ENCODE measurements at places on chromosomes 1 and 21. TPM values are rescaled to one million over a fixed set of nuclear protein-coding genes. Genes with fewer than 3 reads are reported as not detected.

DNA sequence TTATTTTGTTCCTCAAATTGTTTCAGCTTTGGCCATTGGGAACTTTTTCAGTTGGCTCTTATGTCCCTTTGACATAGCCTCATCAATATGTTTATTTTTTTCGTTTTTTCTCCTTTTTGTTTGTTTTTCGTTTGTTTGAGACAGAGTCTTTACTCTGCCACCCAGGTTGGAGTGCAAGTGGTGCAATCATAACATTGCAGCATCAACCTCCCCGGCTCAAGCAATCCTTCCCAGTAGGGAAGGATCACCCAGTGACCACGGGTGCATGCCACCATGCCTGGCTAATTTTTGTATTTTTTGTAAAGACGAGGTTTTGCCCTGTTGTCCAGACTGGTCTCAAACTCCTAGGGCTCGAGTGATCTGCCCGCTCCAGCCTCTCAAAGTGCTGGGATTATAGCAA lies 8.1 kb downstream of the POLR3GL start:
- H3K27me3 ChIP-seq: no peaks in the 10 kb centered on the region
- no peak overlapping the region for H3K4me3 ChIP-seq
- no peaks in the 10 kb centered on the region for H3K4me1 ChIP-seq
- DNase-seq: no peak
- no peaks in the 10 kb centered on the region for H3K36me3 ChIP-seq
- H3K27ac ChIP-seq: no peak overlapping the region

DNA sequence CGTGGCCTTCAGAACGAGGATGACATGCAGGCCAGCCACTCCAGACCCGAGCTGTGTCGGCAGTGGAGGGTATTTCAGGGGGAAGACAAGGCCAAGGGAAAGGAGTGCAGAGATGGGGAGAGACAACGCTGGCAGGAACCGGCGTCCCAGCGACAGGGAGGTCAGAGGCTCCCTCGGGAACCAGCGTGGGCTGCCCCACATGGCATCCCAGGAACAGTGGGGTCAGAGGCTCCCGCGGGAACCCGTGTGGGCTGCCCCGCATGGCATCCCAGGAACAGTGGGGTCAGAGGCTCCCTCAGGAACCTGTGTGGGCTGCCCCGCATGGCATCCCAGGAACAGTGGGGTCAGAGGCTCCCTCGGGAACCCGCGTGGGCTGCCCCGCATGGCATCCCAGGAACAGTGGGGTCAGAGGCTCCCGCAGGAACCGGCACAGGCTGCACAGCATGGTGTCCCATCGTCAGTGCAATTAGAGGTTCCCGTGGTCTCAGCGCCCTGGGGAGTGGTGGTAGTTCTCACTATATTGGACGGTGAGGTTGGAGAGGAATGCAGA lies 43.0 kb downstream of the SLC19A1 start:
- no peaks in the 10 kb centered on the region for H3K4me1 ChIP-seq
- H3K27ac ChIP-seq: no peak overlapping the region
- no peaks in the 10 kb centered on the region for H3K36me3 ChIP-seq

Gene PRAMEF7
- total RNA-seq: not detected

DNA sequence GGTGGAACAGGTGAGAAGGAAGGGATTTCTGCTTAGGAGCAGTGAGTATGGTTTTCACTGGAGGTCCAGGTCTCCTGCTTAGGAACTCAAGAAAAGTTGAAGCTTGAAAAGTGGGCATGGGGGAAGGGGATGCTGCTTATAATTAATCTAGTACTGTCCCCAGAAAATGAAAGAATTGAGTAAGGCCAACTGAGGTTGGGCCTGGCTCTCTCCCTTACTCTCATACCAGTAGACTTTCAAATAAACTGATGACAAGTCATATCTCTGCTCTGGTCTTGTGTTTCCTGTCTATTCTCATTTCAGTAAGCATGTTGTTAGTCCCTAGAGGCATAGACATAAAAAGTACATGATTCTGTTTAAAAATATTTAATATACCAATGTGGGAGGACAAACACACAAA lies 26.4 kb downstream of the CD48 start:
- H3K27me3 ChIP-seq: no peaks in the 10 kb centered on the region
- H3K36me3 ChIP-seq: no peaks in the 10 kb centered on the region
- DNase-seq: no peak
- H3K4me3 ChIP-seq: no peak overlapping the region

DNA sequence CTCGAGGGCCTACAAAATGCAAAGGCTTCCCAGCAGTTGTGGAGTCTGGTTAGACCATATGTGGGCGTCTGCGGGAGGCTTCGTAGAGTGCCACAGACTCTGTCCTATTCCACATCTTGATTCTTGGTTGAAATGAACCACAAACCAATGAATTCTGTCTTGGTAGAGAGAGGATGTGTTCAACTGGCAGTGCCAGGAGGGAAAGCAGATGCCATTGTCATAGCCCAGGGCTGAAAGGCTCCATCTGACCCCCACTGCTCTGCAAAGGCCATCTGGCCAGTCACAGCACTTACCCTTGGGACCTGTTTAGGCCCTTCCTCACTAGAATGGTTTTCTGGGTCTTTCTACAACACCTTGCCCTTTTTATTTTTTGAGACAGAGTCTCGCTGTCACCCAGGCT lies 22.1 kb downstream of the ACOT11 start:
- no peaks in the 10 kb centered on the region for H3K4me1 ChIP-seq
- no peak overlapping the region for H3K4me3 ChIP-seq
- no peaks in the 10 kb centered on the region for H3K36me3 ChIP-seq
- DNase-seq: no peak
- H3K27me3 ChIP-seq: no peaks in the 10 kb centered on the region
- H3K27ac ChIP-seq: no peak overlapping the region

DNA sequence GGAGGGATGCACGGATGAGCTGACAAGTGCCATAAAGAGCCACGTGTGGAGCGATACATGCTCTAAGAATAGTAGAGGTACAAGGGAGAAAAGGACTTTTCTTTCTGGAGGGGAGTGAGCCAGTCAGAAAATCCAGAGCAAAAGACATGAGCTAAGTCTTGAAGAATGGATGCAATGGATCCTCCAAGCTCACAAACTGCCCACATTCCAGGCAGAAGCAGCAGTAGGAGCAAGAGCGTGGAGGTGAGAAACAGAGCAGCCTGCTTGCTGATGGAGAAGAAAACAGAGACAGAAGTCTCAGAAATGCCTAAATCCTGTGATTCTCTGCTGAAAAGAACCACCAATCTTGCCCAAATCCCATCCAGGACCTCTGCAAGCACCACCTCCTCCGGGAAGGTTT lies 78.2 kb upstream of the RALGPS2 start:
- no peaks in the 10 kb centered on the region for H3K36me3 ChIP-seq
- H3K4me1 ChIP-seq: no peaks in the 10 kb centered on the region
- no peaks in the 10 kb centered on the region for H3K27me3 ChIP-seq
- H3K4me3 ChIP-seq: no peak overlapping the region
- no peak for DNase-seq

GRCh38 chr1:212460376-212460775 lies 27.7 kb downstream of the NENF start:
- DNase-seq: no peak
- no peak overlapping the region for H3K27ac ChIP-seq
- no peaks in the 10 kb centered on the region for H3K36me3 ChIP-seq
- no peak overlapping the region for H3K4me3 ChIP-seq

DNA sequence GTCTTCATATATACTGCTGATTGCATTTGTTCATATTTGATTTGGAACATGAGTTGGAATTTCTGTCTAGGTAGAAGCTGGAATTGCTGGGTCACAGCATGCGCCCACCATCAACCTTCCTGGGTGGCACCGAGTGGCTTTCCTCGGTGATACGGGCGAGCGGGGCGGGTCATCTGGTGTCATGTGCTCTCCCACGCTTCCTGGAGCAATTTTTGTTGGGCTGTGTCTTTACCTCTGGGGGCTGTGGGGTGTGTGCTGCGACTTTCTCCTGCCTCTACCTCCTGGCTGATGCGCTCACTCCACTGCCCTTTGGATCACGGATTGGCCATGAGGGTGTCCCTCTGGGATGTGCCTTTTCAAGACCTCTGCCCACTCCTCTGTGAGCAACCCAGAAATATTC lies 108.7 kb upstream of the COL6A1 start:
- H3K4me3 ChIP-seq: no peak overlapping the region
- no peak overlapping the region for H3K27ac ChIP-seq
- no peaks in the 10 kb centered on the region for H3K36me3 ChIP-seq
- H3K4me1 ChIP-seq: peaks cover 4% of the 10 kb centered on the region

Gene PROK1
- 1.4 TPM for total RNA-seq

DNA sequence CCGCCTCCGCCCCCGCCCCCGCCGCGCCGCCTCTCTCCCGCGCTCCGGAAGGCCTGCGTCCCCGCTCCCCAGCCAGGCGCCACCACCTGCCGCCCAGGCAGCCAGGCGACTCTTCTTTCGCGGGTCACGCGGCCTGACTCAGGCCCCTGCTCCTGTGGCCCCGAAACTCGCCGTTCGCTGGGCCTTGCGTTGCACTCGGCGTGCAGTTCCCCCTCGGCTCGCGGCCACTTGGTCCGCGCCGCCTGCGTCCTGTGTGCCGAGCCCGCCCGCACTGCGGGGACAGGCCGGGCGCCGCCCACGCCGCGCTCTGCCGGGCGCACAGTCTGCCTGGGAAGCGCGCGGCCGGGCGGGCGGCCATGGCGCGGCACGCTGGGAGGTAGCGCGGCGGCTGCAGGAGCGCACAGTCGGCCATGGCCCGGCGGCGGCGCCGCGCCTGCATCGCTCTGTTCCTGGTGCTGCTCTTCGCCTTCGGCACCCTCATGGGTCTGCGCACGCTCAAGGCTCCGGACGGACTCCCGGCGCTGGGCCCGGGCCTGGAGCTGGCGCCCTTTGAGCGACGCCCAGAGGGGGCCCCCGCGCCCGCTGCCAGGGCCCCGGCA lies at the start of gene MANEAL:
TSS of gene MANEAL (plus strand) at position 75 of the 599 bp plus-strand sequence. CDS start at position 411, 336 bp downstream.
- H3K27me3 ChIP-seq: no peaks in the 10 kb centered on the region
- H3K27ac ChIP-seq: no peak within 1 kb of the TSS
- no peaks in the 10 kb centered on the region for H3K4me1 ChIP-seq
- H3K4me3 ChIP-seq: peak within 1 kb of the TSS; percentile 54
- DNase-seq: no peak

GRCh38 chr1:228312136-228312764 lies 94.4 kb downstream of the TRIM11 start:
- no peak overlapping the region for H3K4me3 ChIP-seq
- H3K4me1 ChIP-seq: no peaks in the 10 kb centered on the region
- no peak for DNase-seq
- no peaks in the 10 kb centered on the region for H3K36me3 ChIP-seq
- H3K27ac ChIP-seq: no peak overlapping the region
- H3K27me3 ChIP-seq: no peaks in the 10 kb centered on the region

DNA sequence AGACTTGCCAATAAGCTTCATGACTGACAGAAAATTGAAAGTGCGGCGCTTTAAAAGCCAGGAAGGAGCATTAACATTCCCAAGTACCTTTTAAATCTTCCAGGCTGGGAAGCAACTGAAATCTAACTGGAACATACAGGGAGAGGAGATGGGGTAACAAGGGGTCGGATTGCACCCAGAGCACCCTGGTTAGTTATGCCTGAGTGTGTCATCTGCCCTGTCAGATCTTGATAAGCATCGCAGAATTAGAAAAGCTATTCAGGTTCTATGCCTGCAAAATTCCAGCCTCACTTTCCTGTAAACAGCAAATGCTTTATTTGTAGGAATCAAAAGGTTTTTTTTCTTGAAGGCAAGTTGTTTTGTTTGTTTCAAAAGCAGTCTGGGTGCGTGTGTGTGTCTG lies 58.5 kb downstream of the SERBP1 start:
- H3K27me3 ChIP-seq: no peaks in the 10 kb centered on the region
- no peaks in the 10 kb centered on the region for H3K4me1 ChIP-seq
- DNase-seq: no peak
- H3K4me3 ChIP-seq: no peak overlapping the region
- no peaks in the 10 kb centered on the region for H3K36me3 ChIP-seq

Gene RNU1-2
- total RNA-seq: under 0.01 TPM

Gene HES3
- total RNA-seq: not detected

Gene ATAD3A
- total RNA-seq: 14.8 TPM

Gene TCHHL1
- total RNA-seq: not detected

Gene ATP1A2
- 36.8 TPM for total RNA-seq

Gene PRMT6
- total RNA-seq: 15.3 TPM

GRCh38 chr1:66374561-66375111 lies 159.3 kb upstream of the SGIP1 start:
- no peaks in the 10 kb centered on the region for H3K36me3 ChIP-seq
- no peaks in the 10 kb centered on the region for H3K27me3 ChIP-seq

GRCh38 chr1:218456444-218456843 lies 111.3 kb downstream of the TGFB2 start:
- H3K27ac ChIP-seq: no peak overlapping the region
- H3K4me3 ChIP-seq: no peak overlapping the region
- DNase-seq: no peak
- H3K36me3 ChIP-seq: no peaks in the 10 kb centered on the region
- no peaks in the 10 kb centered on the region for H3K27me3 ChIP-seq

DNA sequence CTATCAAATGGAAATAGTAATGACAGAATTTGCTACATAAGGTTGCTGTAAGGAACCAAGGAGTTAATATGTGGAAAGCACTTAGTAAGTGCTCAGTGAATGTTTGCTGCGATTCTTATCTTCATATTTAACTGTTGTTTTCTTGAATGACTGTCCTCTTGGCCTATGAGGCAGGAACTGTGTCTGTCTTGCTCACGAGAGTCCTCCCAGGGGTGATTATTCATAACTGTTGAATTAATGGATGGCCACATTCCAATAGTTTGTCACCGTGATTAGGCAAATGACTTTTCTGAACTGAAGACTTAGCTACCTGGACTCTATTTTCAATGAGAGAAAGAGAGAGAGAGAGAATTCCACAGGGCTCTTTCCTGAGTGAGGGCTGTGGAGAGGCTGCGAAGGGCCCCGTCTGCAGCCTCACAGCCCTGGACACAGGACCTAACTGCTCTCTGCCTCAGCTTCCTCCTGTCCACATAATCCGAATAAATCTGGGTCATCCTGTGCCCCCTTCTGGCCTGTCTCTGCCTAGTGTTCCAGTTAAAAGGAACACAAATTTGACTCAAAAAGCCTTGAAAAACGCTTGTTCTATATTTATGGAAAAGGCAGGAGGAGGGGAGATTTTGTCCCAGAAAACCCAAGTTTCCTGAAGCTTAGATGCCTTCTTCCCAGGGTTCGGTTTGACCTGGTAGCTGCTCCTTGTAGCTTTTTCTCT lies 8.5 kb downstream of the EDN2 start:
- peak overlapping the region; percentile 75 for H3K27ac ChIP-seq
- no peaks in the 10 kb centered on the region for H3K36me3 ChIP-seq
- H3K27me3 ChIP-seq: no peaks in the 10 kb centered on the region
- DNase-seq: peak; percentile 16

Gene STMN1
- total RNA-seq: 100 TPM

Gene PLA2G2D
- total RNA-seq: not detected

Gene TMEM52
- total RNA-seq: not detected

Gene FCRLB
- not detected for total RNA-seq

Gene CFAP141
- total RNA-seq: not detected

DNA sequence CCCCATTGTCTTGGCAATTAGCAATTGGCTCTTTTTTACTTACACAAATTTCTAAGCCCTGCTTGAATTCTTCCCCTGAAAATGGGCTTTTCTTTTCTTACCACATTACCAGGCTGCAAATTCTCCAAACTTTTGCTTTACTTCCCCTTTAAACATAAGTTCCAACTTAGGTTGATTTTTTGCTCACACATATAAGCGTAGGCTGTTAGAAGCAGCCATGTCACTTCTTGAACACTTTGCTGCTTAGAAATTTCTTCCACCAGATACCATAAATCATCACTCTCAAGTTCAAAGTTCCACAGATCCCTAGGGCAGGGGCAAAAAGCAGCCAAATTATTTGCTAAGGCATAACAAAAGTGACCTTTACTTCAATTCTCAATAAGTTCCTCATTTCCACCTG lies 35.4 kb upstream of the KCNH1 start:
- H3K27me3 ChIP-seq: no peaks in the 10 kb centered on the region
- H3K27ac ChIP-seq: no peak overlapping the region
- DNase-seq: no peak
- no peaks in the 10 kb centered on the region for H3K4me1 ChIP-seq
- H3K36me3 ChIP-seq: no peaks in the 10 kb centered on the region

Gene SLX9
- 8.6 TPM for total RNA-seq

Gene CCT3
- 267 TPM for total RNA-seq
